NCI-H226 (cell line): ENCODE measurements at places on chromosomes 6 and 20.

DNA sequence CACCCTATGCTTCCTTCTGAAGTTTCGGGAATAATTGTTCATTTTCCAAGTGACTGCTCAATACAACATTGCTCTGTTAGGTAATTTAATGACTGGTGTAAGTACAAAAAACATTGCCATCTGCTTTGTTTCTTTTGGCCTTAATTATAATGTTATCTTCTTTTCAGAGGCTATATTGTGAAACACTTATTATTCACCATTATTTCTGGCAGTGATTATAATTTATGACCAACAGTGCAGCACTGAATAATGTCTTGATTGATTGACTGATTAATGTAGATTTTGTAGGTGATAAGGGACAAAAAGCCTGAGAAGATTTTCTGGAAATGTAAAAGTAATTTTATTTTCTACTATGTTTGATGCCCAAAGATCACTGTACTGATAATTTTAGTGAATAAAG, 377.7 kb downstream of the PLCB1 start:
- no peak for DNase-seq

DNA sequence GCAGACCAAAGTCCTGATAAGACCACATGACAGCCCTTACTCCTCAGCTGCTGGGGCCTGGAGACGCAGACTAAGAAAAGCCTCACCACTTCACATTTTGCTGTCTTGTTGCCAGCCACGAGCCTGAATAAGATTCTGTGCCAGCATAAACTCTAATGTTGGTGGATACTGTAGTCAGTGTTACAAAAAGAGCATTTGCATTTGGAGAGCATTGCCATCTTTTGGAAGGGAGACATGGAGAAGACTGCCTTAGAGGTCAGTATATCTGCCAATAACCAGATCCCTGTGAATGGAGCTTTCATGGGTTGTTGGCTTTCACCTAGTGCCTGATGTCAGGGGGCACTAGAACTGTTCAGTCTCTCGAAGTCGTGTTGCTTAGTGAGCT, 315.2 kb downstream of the ZFAND3 start:
- DNase-seq = no peak

GRCh38 chr6:107698146-107698545, 126.0 kb downstream of the SCML4 start:
- peak; percentile 68 for DNase-seq

- DNase-seq = no peak
Measured at GRCh38 chr6:27874016-27874415, 38.2 kb downstream of the OR2B2 start.

DNA sequence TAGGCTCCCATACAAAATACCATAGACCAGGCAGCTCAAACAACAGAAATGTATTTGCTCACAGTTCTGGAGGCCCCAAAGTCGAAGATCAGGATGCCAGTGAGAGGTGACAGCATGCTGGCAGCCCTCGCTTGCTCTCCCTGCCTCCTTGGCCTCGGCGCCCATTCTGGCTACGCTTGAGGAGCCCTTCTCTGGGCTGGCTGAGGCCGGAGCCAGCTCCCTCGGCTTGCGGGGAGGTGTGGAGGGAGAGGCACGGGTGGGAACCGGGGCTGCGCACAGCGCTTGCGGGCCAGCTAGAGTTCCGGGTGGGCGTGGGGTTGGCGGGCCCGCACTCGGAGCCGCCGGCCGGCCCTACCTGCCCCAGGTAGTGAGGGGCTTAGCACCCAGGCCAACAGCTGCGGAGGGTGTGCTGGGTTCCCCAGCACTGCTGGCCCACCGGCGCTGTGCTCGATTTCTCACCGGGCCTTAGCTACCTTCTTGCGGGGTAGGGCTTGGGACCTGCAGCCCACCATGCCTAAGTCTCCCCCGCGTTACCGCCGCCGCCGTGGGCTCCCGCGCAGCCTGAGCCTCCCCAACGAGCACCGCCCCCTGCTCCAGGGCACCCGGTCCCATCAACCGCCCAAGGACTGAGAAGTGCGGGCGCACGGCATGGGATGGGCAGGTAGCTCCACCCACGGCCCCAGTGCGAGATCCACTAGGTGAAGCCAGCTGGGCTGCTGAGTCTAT, 32.6 kb upstream of the SERPINB9 start:
- DNase-seq = no peak

DNA sequence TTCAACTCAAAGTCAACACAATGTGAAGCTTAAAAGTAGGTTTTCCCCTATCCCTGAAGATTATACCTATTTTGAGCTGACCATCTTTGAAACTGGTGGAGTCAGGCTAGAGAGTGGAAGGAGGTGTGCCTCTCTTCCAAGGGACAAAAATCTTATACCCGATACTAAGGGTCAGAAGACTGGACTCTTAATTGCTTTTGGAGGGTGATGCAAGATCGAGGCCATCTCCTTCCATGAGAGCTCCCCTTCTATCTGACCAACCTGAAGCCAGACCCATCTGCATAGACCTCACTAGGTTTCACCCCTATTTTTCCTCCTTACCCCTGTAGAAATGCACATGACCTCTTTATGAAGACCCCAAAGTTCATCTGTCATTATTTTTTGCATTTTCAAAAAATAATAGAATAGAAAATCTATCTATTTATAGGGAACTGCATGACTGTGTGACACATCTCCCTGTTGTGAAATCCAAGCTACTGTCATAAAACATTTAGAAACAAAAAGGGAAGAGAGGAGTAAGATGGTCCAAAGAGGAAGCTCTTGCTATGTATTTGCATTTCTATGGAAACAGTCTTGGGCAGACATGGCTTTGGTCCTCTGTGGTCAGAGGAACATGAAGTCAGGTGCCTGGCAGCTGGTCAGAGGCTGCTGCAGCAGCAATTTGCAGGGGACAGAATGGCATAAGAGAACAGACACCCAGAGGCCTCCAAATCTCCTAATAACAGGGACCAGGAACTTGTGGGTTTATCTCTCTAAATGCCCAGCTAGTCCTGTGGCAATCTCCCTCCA, 349.2 kb downstream of the MAFB start:
- no peak for DNase-seq

DNA sequence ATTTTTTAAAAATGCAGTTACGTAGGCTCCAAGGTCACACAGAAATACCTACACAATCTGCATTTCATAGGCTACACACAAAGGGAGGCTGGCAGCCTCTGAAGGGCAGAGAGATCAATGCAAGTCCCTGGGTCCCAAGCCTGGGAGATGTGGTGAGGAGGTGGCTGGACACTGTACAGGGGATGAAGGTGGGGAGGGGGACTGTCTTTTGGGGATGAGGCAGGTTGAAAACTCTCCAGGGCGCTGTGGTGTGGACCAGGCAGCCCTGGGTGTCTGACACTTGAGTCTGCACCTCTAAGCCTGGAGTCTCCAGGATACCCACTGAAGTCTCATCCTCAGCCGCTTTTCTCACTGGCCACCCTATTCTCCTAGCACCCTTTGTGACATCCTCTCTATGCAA, 24.5 kb downstream of the TXNDC5 start:
- no peak for DNase-seq

GRCh38 chr6:90146921-90147649, 149.6 kb downstream of the BACH2 start:
- DNase-seq = no peak

- no peak for DNase-seq
Measured at GRCh38 chr20:64216910-64217309, 38.6 kb upstream of the PCMTD2 start.

DNA sequence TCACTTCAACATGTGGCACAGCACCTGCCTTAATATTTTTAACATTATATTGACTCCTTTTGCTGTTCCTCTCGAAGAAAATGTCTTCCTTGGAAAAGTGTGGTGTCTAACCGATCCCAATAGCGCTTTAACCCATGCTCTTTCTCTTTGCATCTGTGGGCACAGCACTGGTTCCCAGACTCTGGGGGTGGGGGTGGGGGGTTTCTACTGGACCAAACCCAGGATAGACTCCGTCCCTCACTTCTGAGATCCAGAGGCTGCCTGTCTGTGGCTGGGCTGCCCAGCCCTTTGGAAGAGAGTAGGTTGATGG, 3.9 kb upstream of the ZNF292 start:
- DNase-seq = no peak

GRCh38 chr20:1373036-1373435, 19.8 kb downstream of the FKBP1A start:
- DNase-seq = no peak

DNA sequence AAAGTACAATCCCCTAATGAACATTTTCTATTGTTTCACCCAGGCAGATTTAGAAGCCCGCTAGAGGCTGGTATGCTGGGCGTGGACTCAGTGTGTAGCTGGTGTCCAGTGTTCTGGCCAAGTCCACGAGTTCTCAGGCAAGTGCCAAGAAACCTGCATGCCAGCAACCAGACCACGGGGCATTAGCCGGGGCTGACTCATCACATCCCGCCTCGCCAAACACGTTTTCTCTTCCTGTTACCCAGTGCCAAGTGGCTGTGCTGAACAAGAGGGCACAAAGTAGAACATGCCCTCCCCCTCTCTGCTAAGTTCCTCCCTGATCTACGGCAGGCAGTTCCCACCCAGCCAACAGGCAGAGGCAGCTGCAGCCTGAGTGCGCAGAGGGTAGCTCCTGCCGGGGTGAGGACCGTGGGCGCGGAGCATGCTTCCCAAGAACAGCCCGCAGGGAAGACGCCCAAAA, 29.6 kb downstream of the RAMACL start:
- DNase-seq = peak; percentile 98

DNA sequence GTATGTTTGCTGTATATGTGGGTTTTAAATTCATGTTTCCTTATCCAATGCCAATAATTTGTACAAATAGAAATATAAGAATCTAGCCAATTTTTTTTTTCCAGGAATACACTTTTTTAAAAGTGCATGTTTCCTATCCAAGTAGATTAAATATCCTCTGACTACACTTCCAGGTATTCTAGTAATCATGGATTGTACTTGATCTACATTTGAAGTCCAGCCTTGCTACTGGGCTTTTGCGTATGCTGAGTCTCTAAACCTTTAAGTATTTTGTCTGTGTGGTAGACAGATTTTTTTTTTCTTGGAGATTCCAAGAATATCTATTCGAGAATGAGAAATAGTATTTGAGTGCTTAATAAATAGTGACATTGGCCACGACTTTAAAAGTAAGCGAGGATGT, 188.3 kb downstream of the SASH1 start:
- DNase-seq = no peak

- peak; percentile 62 for DNase-seq
Measured at GRCh38 chr20:24768201-24768636, 180.8 kb upstream of the CST7 start.

DNA sequence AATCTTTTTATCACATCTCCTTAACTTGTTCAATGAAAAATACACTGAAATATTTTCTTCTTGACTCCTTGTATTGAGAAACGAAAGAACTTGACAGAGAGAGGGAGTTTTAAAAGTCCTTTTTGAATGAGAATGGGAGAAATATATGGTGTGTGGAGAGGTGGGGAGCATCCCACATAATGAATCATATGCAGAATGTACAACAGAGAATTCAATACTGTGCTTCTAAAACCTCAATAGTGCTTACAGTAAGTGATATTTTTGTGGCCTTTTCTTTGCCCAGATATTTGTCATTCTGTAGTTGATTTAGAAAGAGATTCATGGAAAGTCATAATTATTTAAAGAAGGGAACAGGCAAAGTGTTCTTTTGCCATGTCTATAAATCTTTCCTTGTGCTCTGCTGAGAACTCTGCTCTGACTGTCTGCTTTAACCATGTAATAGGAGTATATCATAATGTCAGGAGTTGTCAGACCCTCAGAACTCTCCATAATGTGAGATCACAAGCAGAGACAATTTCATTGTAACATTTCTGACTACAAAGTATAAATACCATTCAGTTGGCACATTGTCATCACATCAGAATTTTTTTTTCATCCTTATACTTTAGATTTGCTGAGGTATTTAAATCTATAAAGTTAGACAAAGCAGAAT, 32.8 kb upstream of the HS3ST5 start:
- DNase-seq = no peak

GRCh38 chr20:57122536-57123489, 143.6 kb downstream of the BMP7 start:
- no peak for DNase-seq

GRCh38 chr20:6626805-6627204, 140.7 kb upstream of the BMP2 start:
- no peak for DNase-seq

GRCh38 chr6:150334790-150335783, 33.7 kb upstream of the IYD start:
- peak; percentile 7 for DNase-seq

DNA sequence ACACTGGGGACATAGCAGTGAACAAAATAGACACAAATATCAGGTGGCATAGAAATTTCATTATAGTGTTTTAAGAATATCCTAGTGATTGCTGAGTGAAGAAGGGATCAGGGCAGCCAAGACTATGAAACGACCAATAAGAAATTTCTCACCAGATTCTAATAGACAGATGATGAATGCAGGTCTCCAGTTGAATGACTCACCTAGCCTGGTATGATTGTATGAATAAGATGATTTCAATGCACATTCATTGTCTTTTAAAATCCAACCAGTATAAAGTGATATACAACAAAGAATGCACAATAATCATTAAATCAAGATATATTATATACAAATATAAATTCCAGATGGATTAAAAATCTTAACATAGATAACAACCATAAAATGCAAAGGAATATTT, 124.5 kb upstream of the TENT5A start:
- peak; percentile 71 for DNase-seq

GRCh38 chr6:125831659-125832058, 40.9 kb downstream of the NCOA7 start:
- no peak for DNase-seq

GRCh38 chr20:21342656-21343345, 39.7 kb downstream of the XRN2 start:
- no peak for DNase-seq

GRCh38 chr6:133857696-133858095, 31.2 kb upstream of the TCF21 start:
- no peak for DNase-seq

DNA sequence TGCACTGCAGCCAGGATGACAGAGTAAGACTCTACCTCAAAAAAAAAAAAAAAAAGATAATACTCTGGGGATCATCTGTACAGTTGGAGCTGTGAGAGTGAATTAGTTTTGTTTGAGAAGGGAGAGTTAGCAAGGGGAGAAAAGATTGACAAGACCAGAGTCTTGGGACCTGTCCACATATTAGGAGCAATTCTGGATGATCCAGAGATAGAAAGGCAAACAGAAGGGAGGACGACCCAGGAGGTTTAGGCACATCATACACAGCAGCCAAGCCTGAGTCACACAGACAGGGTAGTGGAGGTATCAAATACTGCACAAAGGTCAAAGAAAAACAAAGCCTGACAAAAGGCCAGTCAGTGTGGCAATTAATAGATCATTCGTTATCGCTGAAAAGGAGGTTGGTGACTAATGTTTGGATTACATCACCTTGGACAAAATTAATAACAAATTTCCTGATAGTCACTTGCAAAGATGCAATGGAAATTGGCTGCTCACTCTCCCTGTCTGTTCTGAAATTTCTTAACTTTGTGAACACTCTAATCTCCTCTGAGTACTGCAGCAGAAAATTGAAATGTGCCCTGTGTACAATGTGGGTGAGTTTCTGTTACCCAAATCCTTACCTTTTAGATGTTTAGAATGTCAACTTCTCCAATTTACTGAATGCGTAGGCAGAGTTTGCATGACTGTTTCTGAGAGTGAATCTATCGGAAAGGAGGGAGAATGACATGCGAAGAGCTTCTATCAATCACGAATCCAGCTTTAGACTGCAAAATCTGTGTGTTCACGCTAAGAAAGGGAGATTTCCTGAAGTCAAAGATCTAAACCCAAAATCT, 105.4 kb downstream of the TSHZ2 start:
- no peak for DNase-seq

GRCh38 chr6:159092631-159093030, 47.8 kb upstream of the TAGAP start:
- DNase-seq = no peak
